Uterus (tissue), 4 donors: ENCODE measurements at places on chromosomes 7 and 10. TPM values are rescaled to one million over a fixed set of nuclear protein-coding genes. Genes with fewer than 3 reads are reported as not detected.
A peak's percentile ranks its signal among the peaks of the same experiment; 100 is the strongest.

DNA sequence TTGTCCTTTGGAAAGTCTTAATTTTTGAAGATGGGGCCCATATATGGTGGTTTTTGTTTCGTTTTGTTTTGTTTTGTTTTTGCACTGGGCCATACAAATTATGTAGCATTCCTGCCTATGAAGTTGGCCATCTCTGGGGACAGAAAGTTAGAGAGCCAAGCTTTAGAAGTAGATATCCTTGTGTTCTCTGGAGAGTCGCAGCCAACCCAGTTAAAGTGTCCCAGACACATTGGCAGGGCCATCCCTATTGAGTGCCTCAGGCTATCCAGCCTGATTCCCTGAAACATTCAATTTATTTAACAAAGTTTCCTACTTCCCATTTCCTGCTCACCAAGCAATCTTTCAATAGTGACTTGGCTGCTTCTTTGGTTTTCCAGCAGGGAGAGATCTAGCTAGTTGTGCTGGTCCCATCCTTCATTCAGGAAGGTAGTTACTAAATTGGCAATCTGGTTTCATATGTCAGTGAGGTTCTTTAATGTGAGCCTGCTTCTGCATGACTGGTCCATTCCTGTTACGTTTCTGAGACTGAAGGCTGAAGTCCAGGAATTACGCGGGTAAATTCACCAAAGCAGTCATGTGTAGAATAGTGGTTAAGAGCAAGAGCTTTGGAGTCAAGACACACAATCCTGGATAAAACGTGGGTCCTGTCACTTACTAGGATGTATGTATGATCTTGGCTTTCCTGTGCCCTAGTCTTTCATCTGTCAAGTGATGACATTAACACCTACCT lies 49.3 kb upstream of the HBP1 start:
- H3K4me1 ChIP-seq = peaks cover 8% of the 10 kb centered on the region
- no peaks in the 10 kb centered on the region for H3K27me3 ChIP-seq
- no peak overlapping the region for H3K4me3 ChIP-seq
- H3K36me3 ChIP-seq = no peaks in the 10 kb centered on the region
- no peak for DNase-seq

- H3K4me1 ChIP-seq = no peaks in the 10 kb centered on the region
- H3K4me3 ChIP-seq = no peak overlapping the region
- H3K36me3 ChIP-seq = no peaks in the 10 kb centered on the region
- DNase-seq = peak; percentile 31
Measured at GRCh38 chr10:35533565-35533964, 71.6 kb upstream of the GJD4 start.

DNA sequence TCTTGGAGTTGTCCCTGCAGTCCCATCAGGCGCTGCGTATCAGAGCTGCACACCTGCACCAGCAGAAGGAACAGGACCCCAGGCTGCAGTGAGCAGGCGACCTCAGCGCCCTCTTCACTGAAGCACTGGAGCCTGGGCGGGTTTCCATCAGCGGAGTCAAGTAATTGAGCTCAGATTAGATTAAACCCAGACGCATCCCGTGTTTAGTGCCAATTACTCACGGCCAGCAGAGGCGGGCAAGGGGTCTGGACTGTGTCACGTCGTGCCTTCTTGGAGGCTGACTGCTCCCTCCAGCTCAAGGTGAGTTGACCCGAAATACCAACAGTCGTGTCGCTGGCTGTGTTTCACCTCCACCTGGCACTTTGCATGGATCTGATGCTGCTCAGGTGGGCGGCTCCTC lies 123.6 kb downstream of the CXCL12 start:
- DNase-seq = peak; percentile 50
- H3K27ac ChIP-seq = peak overlapping the region; percentile 83
- H3K27me3 ChIP-seq = no peaks in the 10 kb centered on the region
- H3K36me3 ChIP-seq = no peaks in the 10 kb centered on the region

PON1 gene
- total RNA-seq = not detected

GRCh38 chr10:75291805-75292204 lies 56.0 kb upstream of the COMTD1 start:
- DNase-seq = no peak
- H3K4me1 ChIP-seq = no peaks in the 10 kb centered on the region
- no peak overlapping the region for H3K4me3 ChIP-seq
- H3K27me3 ChIP-seq = no peaks in the 10 kb centered on the region

PNLIPRP2 gene
- not detected for total RNA-seq

TMED4 gene
- 403 TPM for total RNA-seq

DNA sequence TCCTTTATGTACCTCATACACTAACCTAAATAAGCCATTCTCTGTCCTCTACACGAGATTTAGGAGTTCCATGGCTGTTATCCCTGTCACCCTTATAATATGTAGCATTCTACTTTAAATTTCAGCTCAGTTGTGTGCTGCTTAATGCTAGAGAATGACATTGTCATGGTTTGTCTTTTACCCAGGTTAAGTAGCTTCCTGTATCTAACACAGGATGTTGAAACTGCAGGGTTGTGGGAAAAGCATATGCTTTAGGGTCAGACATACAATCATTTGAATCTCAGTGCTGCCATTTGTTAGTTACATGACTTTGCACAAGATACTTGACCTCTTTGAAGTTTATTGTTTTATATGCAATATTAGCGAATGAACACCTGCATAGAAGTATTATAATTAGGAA lies 235.1 kb upstream of the CACNA2D1 start:
- H3K27me3 ChIP-seq = no peaks in the 10 kb centered on the region
- H3K4me1 ChIP-seq = no peaks in the 10 kb centered on the region
- H3K27ac ChIP-seq = no peak overlapping the region
- H3K36me3 ChIP-seq = no peaks in the 10 kb centered on the region
- H3K4me3 ChIP-seq = no peak overlapping the region
